IPS DF 6.9 (cell line): ENCODE measurements at places on chromosomes 5 and 9.

DNA sequence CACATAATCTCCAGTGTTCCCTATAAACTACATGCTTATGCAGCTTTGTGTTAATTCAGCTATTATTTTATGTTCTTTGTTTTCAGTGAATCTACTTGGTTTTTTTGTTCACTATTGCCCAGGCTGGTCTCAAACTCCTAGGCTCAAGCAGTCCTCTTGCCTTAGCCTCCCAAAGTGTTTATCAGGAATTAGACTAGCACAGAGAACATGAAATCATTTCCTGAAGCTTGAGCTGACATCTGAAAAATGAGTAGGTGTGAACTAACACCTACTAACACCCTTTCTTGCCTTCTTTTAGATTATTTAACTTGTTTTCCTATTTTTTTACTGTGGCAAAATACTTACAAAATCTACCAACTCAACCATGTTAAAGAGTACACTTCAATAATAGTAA, 25.0 kb downstream of the CENPP start:
- no peak for DNase-seq
- 0 out of 2 replicates have a peak, but pooled peaks cover 2% of the 10 kb centered on the region for H3K36me3 ChIP-seq
- no peak overlapping the region for H3K27ac ChIP-seq
- H3K27me3 ChIP-seq, result no peaks in the 10 kb centered on the region

DNA sequence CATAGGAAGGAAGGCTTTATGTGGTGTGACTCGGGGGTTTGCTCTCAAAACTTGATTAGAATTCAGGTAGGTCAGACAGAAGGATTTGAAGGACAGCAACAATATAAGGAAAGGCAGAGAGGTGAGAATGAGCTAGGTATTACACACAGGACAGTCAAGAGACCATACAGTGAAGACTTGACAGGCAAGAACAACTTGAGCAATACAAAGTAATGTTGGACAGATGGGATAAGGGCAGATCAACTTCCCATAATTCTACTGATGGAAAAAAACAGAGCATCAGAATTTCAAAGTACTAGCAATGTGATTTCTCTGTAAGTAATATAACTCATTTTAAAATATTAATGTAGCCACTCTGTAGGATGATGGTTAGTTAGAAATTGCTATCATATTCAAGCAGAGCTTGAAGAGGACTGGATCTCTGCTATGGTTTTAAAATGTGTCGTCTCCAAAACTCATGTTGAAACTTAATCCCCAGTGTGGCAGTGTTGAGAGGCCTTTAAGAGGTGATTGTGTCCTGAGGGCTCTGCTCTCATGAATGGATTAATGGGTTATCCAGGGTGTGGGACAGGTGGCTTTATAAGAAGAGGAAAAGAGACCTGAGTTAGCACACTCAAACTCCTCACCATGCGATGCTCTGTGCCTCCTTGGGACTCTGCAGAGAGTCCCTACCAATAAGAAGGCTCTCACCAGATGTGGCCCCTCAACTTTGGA, 22.4 kb upstream of the HOMER1 start:
- no peaks in the 10 kb centered on the region for H3K36me3 ChIP-seq
- H3K4me1 ChIP-seq, result no peaks in the 10 kb centered on the region
- H3K4me3 ChIP-seq, result no peak overlapping the region
- H3K27ac ChIP-seq, result no peak overlapping the region
- no peak for DNase-seq

GRCh38 chr5:60960591-60960990, 15.6 kb downstream of the NDUFAF2 start:
- no peaks in the 10 kb centered on the region for H3K4me1 ChIP-seq
- H3K27me3 ChIP-seq, result no peaks in the 10 kb centered on the region
- no peak overlapping the region for H3K27ac ChIP-seq
- no peak overlapping the region for H3K4me3 ChIP-seq

- H3K4me1 ChIP-seq, result peaks cover 5% of the 10 kb centered on the region
- no peaks in the 10 kb centered on the region; the same call in 1 of the 2 replicates for H3K27me3 ChIP-seq
- no peaks in the 10 kb centered on the region for H3K36me3 ChIP-seq
- H3K27ac ChIP-seq, result no peak overlapping the region
- H3K4me3 ChIP-seq, result no peak overlapping the region
- DNase-seq, result no peak
These were observed 188.4 kb downstream of the TSSK1B start for GRCh38 chr5:113246361-113246870.

- H3K36me3 ChIP-seq, result no peaks in the 10 kb centered on the region; the same call in 1 of the 2 replicates
- DNase-seq, result no peak
- no peak overlapping the region for H3K27ac ChIP-seq
- peaks cover 11% of the 10 kb centered on the region for H3K4me1 ChIP-seq
- H3K4me3 ChIP-seq, result no peak overlapping the region
- H3K27me3 ChIP-seq, result no peaks in the 10 kb centered on the region
These were observed 77.1 kb upstream of the STXBP1 start for GRCh38 chr9:127534931-127535330.

GRCh38 chr9:121839726-121840500, 188.5 kb downstream of the DAB2IP start:
- no peaks in the 10 kb centered on the region for H3K27me3 ChIP-seq
- H3K4me3 ChIP-seq, result no peak overlapping the region
- no peak overlapping the region for H3K27ac ChIP-seq

GRCh38 chr5:57456531-57457135, 26.0 kb downstream of the ACTBL2 start:
- no peaks in the 10 kb centered on the region for H3K27me3 ChIP-seq
- H3K4me1 ChIP-seq, result no peaks in the 10 kb centered on the region; the same call in 1 of the 2 replicates
- H3K36me3 ChIP-seq, result no peaks in the 10 kb centered on the region
- no peak for DNase-seq
- H3K4me3 ChIP-seq, result no peak overlapping the region
- H3K27ac ChIP-seq, result no peak overlapping the region

- H3K4me3 ChIP-seq, result no peak overlapping the region
- no peak overlapping the region for H3K27ac ChIP-seq
These were observed 8.5 kb downstream of the FUBP3 start for GRCh38 chr9:130587921-130588320.

DNA sequence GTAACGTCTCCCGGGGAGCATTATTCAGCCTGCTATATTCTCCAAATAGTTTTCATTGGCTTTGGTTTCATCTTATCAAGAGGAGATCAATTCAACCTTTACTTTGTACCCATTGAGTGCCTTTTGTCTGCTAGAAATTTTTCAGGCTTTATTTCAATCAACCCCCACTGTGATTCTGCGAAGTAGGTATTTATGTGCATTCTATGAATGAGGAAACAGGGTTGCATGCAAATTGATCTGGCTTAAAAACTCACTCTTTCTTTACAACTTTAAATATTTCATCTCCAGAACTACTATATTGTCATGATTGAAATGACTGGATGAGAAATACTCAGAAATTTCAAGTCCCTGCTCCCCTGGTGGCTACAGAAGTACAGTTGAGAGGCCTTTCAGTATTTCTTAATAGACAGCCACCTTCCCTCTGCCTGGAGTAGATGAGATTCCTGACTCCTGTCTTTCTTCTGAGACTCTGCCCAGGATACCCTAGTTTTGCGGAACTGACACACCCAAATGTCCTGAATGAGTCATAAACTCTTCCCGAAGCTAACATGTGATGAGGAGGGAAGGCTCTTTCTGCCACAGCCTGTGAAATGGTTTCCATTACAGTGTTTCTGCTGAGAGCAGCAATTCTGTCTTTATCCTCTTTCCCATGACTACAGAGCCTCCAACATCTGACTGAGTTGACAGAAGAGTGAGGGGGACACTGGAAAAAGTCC, 52.6 kb upstream of the TNC start:
- no peaks in the 10 kb centered on the region for H3K27me3 ChIP-seq
- no peak overlapping the region for H3K27ac ChIP-seq
- no peaks in the 10 kb centered on the region for H3K36me3 ChIP-seq
- DNase-seq, result no peak
- no peak overlapping the region for H3K4me3 ChIP-seq

GRCh38 chr9:35277171-35277520, 115.3 kb downstream of the UNC13B start:
- H3K4me3 ChIP-seq, result no peak overlapping the region
- H3K4me1 ChIP-seq, result no peaks in the 10 kb centered on the region
- H3K27ac ChIP-seq, result no peak overlapping the region
- H3K36me3 ChIP-seq, result no peaks in the 10 kb centered on the region
- no peak for DNase-seq
- no peaks in the 10 kb centered on the region for H3K27me3 ChIP-seq

DNA sequence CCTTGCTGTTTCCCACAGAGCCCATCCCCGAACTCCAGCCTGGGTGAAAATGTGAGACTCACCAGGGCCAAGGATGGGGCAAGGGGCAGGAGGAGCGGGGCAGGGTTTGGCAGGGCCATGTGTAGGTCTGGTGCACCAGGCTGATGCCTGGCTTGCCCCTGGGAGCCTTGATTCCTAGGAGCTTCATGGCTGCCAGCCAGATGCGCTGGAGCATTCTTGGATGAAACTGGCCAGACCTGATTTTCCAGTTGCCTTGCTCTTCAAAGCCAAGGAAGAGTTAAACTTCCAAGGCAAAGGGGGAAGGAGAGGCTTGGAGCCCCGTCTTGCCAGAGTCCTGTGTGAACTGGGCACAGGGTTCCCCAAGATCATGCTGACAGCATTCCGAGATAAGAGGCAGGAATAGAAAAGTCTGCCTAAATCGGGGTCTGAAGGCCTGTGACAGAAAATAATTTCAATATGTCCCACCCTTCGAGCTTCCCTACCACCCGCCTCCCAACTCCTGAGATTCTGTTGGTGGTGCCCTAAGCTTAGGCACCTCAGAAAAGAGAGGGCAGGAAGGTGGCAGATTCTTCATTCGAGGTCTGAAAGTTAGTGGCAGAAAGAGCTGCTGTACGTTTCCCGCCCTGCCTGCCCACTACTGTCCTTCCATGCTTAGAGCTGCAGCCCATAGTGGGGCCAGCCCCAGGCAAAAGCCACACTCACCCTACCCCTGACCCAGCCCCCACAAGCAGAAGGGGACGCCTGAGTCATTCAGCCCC, 20.4 kb downstream of the FAT2 start:
- H3K4me3 ChIP-seq, result no peak overlapping the region
- H3K27ac ChIP-seq, result no peak overlapping the region
- no peaks in the 10 kb centered on the region for H3K36me3 ChIP-seq
- peaks cover 3% of the 10 kb centered on the region for H3K27me3 ChIP-seq
- H3K4me1 ChIP-seq, result peaks cover 6% of the 10 kb centered on the region

- H3K27me3 ChIP-seq, result no peaks in the 10 kb centered on the region
- H3K4me3 ChIP-seq, result no peak overlapping the region
- no peaks in the 10 kb centered on the region for H3K4me1 ChIP-seq
- no peak for DNase-seq
- no peaks in the 10 kb centered on the region for H3K36me3 ChIP-seq
- H3K27ac ChIP-seq, result no peak overlapping the region
These were observed 139.6 kb upstream of the RORB start for GRCh38 chr9:74357577-74357976.

- H3K4me3 ChIP-seq, result no peak overlapping the region
- H3K36me3 ChIP-seq, result no peaks in the 10 kb centered on the region
- DNase-seq, result no peak
- H3K4me1 ChIP-seq, result 0 out of 2 replicates have a peak, but pooled peaks cover 1% of the 10 kb centered on the region
- H3K27ac ChIP-seq, result no peak overlapping the region
- H3K27me3 ChIP-seq, result no peaks in the 10 kb centered on the region; the same call in 1 of the 2 replicates
These were observed 92.4 kb upstream of the CPLX2 start for GRCh38 chr5:175778951-175779503.

GRCh38 chr9:69946800-69947437, 96.7 kb upstream of the MAMDC2 start:
- H3K36me3 ChIP-seq, result no peaks in the 10 kb centered on the region
- H3K27ac ChIP-seq, result no peak overlapping the region
- H3K4me3 ChIP-seq, result no peak overlapping the region
- no peak for DNase-seq
- H3K27me3 ChIP-seq, result no peaks in the 10 kb centered on the region
- H3K4me1 ChIP-seq, result no peaks in the 10 kb centered on the region

GRCh38 chr5:134547999-134548658, 22.7 kb downstream of the JADE2 start:
- peaks cover 17% of the 10 kb centered on the region for H3K36me3 ChIP-seq
- no peaks in the 10 kb centered on the region for H3K27me3 ChIP-seq
- no peak overlapping the region for H3K27ac ChIP-seq
- DNase-seq, result no peak
- peaks cover 1% of the 10 kb centered on the region; the same call in 1 of the 2 replicates for H3K4me1 ChIP-seq

DNA sequence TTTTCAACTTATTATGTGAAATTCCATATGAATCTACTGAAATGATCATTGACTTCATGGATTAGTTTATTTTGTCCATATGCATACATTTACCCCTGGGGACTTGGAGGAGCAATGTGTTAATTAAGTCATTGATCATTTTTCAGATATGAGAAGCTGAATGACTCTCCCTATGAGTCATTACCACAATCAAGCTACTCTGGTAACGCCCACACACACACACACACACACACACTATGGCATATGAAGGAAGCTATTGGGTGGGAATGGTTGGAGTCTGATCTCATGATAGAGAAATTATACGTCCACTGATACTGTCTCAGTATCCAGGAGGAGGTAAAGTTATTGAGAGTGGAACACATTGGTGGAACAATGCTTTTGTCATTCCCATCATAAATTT, 528.9 kb downstream of the AGTPBP1 start:
- DNase-seq, result no peak
- no peaks in the 10 kb centered on the region for H3K36me3 ChIP-seq
- no peaks in the 10 kb centered on the region for H3K27me3 ChIP-seq
- peaks cover 5% of the 10 kb centered on the region; the same call in 1 of the 2 replicates for H3K4me1 ChIP-seq

- no peaks in the 10 kb centered on the region; the same call in 1 of the 2 replicates for H3K36me3 ChIP-seq
- no peak overlapping the region for H3K4me3 ChIP-seq
- no peak for DNase-seq
- no peak overlapping the region for H3K27ac ChIP-seq
- no peaks in the 10 kb centered on the region for H3K27me3 ChIP-seq
These were observed 13.5 kb upstream of the CAMLG start for GRCh38 chr5:134724872-134725271.

GRCh38 chr5:65823845-65824445, 101.9 kb downstream of the NLN start:
- H3K4me1 ChIP-seq, result no peaks in the 10 kb centered on the region
- H3K4me3 ChIP-seq, result no peak overlapping the region
- H3K27ac ChIP-seq, result no peak overlapping the region
- DNase-seq, result no peak
- no peaks in the 10 kb centered on the region for H3K27me3 ChIP-seq

- H3K4me1 ChIP-seq, result no peaks in the 10 kb centered on the region
- no peak overlapping the region for H3K4me3 ChIP-seq
- no peaks in the 10 kb centered on the region for H3K27me3 ChIP-seq
- no peaks in the 10 kb centered on the region for H3K36me3 ChIP-seq
- H3K27ac ChIP-seq, result no peak overlapping the region
These were observed 179.1 kb upstream of the RFX3 start for GRCh38 chr9:3704890-3705289.

DNA sequence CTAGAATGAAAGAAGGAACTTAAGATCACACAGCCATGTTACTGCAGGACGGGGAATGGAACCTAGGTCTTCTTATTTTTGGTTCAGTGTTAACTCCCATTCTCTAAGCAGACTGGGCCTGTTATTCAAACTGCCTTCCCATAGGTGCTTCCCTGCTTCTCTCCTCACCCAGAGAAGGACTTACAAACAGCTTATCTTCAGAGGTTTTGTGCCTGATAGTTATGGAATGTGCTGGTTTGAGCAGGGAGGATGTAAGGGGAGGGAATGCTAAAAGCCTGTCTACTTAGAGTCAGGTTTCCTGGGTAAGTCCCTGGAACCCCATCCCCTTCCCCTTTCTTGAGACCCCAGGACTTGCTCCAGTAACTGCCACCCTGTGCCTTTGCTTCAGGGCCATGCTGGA, 4.2 kb upstream of the PSMD5 start:
- no peaks in the 10 kb centered on the region for H3K27me3 ChIP-seq
- no peak for DNase-seq
- H3K36me3 ChIP-seq, result no peaks in the 10 kb centered on the region
- H3K27ac ChIP-seq, result no peak overlapping the region
- no peak overlapping the region for H3K4me3 ChIP-seq
